Stimulated activated CD4-positive, alpha-beta T cell treated with anti-CD3 and anti-CD28 coated beads, Interleukin-4, amount 100 ng/mL, for 24 hours (primary cell): ENCODE measurements at places on chromosomes 7 and 10.

- DNase-seq, result no peak
Measured at GRCh38 chr7:107799647-107800264, 3.3 kb downstream of the SLC26A3 start.

DNA sequence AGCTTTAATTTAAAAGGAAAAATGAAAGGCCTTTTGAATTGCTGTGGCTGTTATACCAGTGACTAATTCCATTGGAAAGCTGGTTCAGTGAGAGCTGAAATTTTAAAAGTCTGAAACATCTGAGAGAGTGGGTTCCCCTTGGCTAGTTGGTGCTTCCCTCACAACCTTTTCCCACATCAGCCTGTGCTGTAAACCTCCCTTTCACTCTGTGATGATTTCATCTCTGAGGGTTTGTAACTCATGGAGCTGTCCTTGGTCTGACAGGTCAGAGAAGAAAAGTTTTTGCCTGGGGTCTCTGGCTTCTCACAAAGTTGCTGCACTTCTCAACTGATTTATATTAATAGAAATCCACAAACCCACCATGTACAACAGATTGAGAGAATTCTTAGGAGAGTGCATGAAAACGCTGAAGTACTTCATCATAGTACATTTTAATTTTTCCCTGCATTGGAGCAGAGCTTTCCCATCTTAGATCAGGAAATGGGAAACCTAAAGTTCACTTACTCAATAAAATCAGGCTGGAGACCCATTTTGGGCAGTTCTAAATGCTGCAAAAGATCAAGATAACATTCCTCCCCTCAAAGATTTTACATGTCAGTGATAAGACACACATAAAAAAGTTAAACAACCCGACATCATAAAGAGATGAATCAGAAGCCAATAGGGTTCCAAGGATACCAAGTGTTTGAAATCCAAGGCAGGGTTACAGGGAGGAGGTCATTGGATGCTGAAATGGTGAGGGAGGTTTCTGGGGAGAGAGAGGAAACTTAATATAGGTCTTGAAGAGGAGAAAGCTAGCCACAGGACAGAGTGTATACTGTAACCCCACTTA, 157.0 kb upstream of the MKLN1 start:
- no peak for DNase-seq

DNA sequence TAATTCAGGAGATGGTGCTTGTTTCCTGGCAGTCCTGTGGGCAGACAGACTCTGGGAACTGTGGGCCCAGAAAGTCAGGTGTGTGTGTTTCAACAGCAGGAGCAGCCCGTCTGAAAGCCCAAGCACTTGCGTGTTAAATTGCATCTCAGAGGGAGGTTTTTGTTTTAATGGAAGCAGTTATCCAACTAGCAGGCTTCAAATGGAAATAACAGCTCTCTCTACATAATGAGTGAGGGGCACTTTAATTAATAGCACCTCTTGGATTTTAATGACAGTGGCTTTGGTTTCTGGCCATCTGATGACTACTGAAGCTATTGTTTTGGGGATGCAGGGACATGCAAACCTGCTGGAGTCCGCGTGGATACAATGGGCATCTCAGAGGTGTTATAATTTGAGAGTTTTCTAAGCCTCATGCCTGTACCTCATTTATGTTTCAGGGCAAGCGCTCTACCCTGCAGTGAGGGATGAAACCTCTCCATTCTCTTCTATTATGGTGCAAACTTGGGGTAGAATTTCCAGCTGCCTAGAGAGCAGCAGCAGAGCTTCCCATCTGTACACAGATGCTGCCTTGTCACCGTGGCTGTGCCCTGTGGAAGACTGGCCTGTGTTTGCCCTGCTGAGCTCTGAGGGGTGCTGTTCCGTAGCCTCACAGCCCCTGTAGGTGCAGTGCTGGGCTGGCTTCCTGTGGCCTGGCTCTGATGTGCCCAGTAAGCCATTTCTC, 206.6 kb upstream of the GPR26 start:
- no peak for DNase-seq

GRCh38 chr7:24212073-24212472, 71.9 kb upstream of the NPY start:
- no peak for DNase-seq

DNA sequence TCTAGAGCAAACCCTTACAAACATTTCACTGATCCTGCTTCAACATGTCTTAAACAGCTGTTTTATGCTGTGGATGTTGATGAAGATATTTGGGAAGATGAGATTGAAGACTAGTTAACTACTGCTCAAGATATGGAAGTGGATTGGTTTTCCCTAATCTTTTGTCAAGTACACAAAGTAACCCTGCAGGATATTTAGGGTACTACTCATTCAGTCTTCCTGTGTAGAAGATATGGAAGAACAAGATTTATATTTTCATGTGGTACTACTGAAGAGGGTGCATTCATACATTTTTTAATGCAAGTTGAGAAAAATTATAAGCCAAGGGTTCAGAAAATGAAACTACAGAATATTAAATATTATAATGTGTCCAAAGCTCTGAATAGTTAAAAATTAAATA, 18.3 kb upstream of the TMEM140 start:
- DNase-seq, result no peak

DNA sequence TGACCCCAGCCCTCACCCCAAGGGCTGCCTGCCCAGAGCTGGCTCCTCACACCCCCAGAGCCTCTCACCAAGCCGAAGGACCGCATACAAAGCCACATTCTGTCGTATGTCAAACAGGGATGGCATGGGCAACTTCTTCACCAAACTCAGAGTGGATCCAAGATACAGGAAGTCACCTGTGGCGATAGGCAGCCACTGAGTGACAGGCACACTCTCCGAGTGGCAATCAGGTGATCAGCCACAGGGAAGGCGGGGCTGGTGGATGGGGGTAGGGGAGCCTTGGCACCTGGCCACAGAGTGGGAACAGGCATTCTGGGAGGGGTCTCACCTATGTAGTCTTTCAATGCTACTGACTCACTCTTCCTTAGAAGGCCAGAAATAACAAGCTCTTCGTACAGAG, 7.1 kb upstream of the ASB10 start:
- DNase-seq, result no peak

DNA sequence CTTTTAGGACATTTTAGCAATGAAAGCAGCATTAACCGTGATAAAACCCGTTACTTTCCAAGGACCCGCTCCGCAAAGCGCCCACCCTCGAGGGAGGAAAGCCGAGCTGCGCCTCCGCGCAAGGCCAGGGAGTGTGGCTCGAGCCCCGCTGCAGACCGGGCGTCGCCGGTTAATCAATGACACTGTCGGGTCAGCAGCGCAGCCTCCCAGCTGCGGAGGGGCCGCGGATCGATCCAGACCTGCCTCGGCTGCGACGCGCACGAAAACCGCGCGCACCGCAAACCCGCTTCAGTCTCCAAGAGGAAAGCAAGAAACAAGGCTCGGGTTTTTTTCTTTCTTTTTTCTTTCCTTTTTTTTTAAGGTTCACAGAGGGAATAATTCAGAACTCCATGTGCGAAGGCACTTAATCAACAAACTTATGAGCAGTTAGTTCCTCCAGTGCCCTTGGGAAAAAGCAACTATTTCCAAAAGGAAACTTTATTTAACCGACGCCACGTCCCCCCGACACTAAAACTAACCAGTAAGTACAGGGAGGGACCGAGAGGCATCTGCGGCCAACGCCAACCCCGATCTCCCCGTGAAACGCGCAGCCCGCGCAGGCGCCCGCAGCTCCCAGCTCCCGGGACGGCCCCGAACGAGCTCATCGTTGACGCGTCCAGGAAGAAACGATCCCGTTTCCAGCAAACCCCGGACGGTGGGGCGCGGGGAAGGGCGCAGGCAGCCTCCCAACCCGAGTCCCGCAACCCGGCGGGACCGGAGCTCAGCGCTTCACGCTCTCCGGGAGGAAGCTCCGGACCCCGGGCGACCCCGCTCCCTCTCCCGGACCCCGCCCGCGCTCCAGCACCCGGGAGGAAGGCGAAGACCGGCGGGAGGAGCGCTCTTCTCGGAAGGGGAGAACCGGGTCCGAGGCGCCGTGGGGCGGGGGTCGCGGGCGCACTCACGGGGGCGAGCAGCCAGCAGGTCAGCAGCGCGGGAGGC, 598 bp downstream of the VIPR2 start:
- no peak for DNase-seq

DNA sequence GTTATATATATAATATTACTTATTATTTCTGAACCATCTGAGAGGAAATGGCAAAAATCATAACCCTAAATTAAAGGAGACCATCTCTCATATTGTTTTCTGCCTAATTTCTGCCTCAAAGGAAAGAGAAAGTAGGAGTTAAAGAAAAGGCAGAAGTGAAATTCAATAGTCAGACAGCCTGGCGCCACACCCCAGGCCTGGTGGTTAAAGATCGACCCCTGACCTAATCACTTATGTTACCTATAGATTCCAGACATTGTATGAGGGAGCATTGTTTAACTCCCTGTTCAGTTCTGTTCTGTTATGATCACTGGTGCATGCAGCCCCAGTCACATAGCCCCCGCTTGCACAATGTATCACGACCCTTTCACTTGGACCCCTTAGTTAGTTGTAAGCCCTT, 24.9 kb upstream of the CHST3 start:
- DNase-seq, result no peak

DNA sequence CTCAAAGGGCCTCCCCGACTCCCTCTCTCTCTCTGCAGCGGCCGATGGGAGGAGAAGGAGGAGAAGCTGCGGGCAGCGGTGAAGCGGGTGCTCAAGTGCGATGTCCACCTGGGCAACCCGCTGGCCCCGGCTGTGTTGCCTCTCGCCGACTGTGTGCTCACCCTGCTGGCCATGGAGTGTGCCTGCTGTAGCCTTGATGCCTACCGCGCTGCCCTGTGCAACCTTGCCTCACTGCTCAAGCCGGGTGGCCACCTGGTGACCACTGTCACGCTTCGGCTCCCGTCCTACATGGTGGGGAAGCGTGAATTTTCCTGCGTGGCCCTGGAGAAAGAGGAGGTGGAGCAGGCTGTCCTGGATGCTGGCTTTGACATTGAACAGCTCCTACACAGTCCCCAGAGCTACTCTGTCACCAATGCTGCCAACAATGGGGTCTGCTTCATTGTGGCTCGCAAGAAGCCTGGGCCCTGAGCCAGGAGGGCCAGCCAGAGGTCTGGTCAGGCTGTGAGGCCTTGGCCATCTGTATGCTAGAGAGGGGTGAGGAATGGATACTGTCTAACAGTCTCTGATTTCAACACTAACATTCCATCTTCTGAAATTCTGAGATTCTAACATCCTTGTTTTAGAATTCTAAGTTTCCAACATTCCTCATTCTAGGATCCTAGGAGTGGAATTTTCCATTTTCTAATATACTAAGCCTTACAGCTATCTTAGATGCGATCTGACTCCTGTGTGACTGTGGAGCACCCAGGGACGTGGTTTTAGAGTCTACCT, 3.6 kb downstream of the INMT start:
- DNase-seq, result no peak

- no peak for DNase-seq
Measured at GRCh38 chr10:126014309-126014708, 117.9 kb downstream of the FANK1 start.

DNA sequence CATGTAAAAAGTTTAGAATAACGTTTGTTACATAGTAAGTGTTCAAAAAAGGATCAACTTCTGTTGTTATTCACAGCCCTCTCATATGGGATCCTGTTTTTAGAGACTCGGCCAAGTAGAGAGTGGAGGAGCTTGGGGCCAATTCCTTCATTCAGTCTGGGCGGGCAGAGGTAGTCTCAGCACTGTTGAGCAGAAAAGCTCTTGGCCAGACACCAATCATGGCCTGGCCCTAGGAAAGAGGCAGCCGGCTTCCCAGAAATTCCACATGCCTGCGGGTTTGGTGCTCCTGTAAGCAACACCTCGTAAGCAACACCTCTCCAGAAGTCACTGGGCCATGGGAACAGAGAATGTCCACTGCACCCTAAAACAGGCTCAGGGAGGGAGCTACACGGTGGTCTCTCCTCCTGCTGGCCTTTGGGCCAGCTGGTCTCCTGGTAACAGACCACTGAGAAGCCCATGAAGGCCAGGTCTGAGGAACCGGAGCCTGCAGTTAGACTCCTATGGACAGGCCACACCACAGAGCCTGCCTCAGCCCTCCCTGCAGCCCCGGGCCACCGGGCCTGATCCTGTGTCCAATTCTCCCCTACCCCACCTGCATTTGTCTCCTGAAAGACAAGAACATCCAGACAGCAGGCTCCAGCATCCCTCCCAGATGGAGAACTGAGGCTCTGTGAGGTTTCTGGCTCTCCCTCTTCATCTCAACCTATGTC, 149.1 kb downstream of the GRID1 start:
- DNase-seq, result no peak

- DNase-seq, result no peak
Measured at GRCh38 chr10:14163377-14164086, 167.2 kb downstream of the FRMD4A start.

GRCh38 chr10:79116801-79117723, 48.3 kb downstream of the ZMIZ1 start:
- DNase-seq, result no peak

DNA sequence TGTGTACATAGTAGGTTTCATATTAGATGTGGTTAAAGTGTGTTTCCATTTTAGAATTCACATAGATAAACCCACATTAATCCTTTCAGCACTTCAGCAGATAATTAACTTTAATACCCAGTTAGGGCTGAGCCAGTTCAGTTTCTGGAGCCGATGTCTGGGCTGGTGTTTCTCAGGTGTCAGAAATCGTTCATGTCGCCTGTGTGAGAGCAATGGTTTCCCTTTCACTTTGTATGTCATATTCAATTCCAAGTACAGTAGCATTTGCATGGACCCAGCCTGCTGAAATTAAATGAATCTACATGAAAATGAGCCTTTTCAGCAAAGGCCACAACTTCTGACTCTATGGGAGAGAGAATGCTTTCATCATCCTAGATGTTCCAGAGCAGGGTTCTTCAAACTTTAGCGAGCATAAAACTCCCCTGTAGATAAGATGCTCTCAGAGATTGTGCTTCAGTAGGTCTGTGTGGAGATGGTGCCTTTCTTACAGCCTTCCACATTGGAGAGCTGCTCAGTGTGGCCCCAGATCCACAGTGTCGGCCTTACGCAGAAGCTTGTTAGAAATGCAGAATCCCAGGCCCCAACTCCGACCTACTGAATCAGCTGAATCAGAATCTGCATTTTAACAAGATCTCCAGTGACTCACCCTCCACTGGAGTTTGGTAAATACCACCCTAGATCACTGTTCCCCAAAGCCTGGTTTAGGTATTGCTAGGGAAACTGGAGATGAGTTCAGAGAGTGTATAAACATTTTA, 19.6 kb downstream of the WIPF3 start:
- DNase-seq, result no peak
